ENCODE measurements at places on chromosomes 16 and 17. TPM values are rescaled to one million over a fixed set of nuclear protein-coding genes. Genes with fewer than 3 reads are reported as not detected.

DNA sequence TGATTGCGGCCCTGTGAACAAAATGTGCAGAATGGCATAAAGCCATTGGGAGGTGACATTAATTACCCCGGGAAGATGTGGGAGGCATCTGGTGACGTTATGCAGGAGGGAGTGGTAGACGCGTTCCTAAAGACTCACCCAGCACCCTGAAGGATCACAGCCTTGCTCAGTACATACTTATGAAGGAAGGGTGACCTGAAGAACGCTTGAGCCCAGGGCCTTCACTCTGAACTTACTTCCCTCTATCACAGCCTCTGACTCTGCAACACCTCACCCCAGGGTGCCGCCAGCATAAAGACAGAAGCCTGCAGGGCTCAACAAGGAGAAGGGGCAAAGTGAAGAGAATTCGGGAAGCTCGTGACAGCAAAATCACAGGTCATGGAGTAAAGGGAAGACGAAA lies 9.4 kb downstream of the MFSD6L start:
- no peak for DNase-seq

- DNase-seq, result no peak
These were observed 49.5 kb upstream of the MRPS23 start for GRCh38 chr17:57899391-57899790.

- DNase-seq, result no peak
These were observed 849 bp downstream of the PRR29 start for GRCh38 chr17:63998721-63999679.

KRT31 gene
- not detected for total RNA-seq

HOXB6 gene
- 17.6 TPM for total RNA-seq

ATP2C2 gene
- total RNA-seq, result 12.2 TPM
